ENCODE measurements at places on chromosomes 7 and 10.

DNA sequence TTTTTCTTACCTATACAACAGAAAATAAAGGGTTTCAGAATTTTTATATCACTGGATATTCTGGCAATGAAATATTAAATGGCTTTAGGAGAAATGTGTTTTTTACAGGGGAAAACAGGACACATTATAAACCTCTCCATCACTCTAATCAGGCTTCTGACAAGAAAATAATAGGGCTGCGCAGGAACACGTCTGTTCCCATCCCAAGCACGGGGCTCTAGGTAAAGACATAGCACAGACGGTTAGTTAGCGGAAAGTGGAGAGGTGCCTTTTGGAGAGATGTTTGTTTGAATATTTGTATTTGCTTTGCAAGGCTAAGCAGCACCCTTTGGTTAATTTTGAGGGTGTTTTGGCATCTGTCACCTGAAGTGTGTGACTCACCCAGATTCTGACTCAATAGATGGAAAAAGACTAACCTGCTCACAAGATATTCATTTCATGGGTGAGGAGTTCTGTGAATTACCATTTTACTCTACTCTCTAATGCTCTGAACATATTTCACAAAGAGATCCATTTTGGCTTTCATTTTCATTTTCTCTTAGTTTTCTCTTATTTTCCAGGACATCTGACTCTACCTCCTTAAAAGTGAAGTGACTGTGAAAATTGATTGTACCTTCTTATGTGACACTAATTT lies 174.5 kb upstream of the AKR1E2 start:
- no peak for DNase-seq

DNA sequence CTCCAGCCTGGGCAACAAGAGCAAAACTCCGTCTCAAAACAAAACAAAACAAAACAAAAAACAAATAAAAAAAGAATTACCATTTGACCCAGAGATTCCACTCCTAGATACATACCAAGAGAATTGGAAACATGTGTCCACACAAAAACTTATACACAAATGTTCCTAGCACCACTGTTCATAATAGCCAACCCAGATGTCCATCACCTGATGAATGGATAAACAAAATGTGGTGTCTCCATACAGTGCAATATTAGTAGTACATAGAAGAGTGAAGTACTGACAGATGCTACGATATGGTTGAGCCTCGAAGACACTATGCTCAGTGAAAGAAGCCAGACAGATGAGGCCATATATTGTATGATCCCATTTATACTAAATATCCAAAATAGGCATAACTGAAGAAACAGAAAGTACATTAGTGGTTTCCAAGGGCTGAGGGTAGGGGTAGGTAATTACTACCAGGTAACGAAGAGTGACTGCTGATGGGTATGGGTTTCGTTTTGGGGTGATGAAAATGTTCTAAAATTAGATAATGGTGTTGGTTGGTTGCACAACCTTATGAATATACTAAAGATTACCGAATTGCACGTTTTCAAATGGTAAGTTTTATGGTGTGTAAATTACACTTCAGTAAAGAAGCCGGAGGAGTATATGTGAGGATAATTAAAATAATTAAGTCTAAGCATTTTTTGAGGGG lies 20.0 kb downstream of the MYO1G start:
- no peak for DNase-seq

- no peak for DNase-seq
Measured at GRCh38 chr10:69363666-69364065, 53.1 kb downstream of the TACR2 start.

- no peak for DNase-seq
Measured at GRCh38 chr7:64775289-64775688, 18.9 kb upstream of the ZNF138 start.

GRCh38 chr10:80356563-80356988 lies at the start of the genes DYDC1 and DYDC2:
Gene DYDC1 (minus strand): TSS chr10:80356755. CDS start chr10:80352601, 4,154 bp downstream.
Gene DYDC2 (plus strand): TSS chr10:80356781. CDS start chr10:80362444, 5,663 bp downstream.
- peak; percentile 83 for DNase-seq

Measured in lower lobe of right lung (tissue), 2 donors.